ENCODE measurements at places on chromosomes 16 and 17.

GRCh38 chr17:13395346-13395745 is 206.4 kb downstream of the HS3ST3A1 start:
- no peak for DNase-seq

DNA sequence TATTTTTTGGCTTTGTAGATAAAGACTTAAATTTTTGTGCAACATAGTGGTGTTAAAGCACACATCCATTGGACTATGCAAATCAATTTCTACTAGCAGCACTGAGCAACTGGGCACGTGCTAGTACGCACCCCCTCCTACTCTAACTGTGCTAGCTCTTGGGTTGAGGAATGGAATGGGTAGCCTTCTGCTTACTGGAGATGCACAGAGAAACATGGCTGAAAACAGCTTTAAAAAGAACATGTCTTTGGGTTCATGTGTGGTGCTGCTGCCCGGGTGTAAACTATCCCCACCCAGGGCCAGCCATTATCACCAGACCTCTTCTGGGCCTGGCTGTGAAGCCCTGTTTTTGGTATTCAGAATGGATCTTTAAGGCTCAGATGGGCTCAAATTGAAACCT is 7.3 kb downstream of the ESRP2 start:
- no peak for DNase-seq

DNA sequence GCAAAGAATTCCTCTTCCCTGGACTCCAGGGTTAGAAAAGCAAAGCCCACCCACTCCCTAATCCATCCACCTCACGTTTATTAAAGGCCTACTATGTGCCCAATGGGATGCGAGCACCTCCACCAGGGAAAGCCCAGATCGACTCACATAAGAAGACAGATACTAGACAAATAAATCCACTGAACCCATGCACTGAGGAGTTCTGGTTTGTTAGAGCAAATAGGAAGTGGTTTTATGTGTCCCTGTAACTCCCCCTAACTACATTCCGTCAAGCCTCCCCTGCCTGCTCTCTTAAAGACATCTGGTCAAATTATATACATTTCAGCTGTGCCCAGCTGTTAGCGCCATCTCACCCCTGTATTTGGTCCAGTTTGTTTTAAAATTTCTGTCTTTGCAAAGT is 218.5 kb upstream of the RPL38 start:
- no peak for DNase-seq

GRCh38 chr17:66343531-66344078 is 41.2 kb downstream of the PRKCA start:
- no peak for DNase-seq

- no peak for DNase-seq
Observed at GRCh38 chr17:72952641-72953315, 139.7 kb downstream of the SLC39A11 start.

- peak; percentile 10 for DNase-seq
Observed at GRCh38 chr16:49575346-49576172, 202.0 kb downstream of the C16orf78 start.

DNA sequence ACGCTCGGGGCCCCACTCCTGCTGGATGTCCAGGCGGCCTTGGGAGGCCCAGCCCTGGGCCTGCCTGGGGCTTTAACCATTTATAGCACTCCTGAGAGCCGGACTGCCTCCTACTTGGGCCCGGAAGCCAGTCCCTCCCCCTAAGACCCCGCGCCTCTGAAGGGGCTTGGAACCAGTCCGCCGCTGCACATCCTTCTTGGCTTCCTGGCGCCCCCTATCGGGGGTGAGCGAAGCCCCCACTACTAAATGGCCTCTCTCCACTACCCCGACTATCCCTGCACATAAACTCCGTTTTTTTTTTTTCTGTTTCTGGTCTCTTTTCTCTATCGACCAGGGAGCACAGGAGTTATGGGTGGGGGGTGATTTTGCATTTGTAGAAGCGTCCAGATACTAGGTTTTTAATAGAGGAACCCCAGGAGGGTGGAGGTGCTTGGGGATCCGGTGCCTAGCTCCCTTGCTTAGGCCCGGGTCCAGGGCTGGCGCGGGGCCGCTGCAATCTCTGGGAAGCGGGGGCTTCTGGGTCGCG is 633 bp upstream of the NOL3 start:
- DNase-seq = peak; percentile 61

DNA sequence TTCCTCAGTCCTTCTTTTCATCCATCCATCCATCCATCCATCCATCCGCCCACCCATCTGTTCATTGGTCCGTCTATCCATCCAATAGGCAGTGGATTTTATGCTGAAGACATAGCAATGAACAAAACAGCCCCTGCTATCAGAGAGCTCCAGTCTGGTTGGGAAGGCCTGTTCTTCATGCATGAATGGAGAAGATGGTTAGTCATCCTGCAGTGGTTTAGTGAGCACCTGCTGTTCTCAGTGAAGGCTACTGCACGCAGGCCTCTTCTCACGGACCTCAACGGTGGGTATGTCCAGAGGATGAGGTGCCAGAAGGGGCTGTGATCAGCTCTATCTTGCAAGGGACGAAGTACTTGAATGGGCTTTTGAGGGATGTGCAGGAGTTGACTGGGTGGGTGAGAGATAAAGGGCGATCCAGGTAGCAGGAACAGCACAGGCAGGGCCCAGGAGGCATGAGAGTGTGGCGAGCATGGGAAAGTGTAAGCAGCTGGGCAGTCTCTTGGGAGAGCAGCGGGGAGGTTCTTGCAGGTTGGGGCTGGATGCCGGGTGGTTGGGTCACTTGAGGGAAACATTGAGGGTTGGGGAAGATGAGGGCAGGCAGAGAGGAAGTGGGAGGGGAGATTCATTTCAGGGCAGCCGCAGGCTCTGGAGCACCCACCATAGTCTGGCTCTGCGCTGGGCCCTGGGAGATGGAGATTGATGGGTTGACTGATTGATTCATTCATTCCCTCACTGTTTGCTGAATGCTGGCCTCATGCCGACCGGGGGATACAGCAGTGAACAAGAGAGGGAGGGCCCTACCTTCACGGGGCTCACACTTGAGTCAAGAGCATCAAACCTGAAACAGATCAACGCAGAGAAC is 115.0 kb upstream of the CIBAR2 start:
- no peak for DNase-seq

DNA sequence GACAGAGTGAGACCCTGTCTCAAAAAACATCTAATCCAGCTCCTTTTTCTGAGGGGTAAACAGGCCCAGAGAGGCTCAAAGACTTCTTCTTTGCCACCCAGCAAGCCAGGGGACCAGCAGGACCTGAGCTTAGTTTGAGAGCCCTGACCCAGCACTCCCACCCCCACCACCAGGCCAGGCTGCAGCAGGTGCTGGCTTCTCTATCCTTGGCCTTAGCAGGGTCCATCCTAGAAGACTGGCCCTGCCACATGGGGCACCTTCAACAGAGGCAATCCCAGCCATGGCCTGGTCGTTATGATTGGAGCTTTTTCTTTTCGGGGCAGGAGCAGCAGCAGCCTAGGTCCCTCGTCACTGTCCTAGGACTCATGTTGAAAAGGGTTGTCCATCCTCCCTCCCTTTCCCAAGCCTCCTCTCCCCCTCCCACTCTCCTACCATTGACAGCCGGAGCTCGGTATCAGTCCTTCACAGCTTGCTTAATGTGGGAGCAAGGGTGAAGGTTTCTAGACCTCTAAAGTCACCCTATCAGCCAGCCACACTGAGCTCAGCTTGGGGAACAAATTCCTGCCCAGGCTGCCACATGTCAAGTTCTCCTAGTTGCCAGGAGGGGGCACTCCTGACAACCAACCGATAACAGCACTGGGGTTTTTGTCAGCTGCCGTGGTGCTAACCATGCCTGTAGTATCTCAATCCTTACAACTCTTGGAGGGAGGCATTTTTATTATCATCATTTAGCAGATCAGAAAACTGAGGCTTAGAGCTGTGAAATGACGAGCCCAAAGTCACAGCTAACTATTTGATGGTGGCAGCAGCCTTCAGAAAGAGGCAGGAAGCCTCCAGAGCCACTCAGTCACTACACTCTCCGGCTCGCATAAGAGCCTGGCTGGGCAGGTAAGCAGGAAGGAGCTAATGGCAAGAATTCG is 11.2 kb downstream of the MRPL27 start:
- DNase-seq = peak; percentile 67

GRCh38 chr16:87123356-87124001 is 193.7 kb downstream of the C16orf95 start:
- no peak for DNase-seq

DNA sequence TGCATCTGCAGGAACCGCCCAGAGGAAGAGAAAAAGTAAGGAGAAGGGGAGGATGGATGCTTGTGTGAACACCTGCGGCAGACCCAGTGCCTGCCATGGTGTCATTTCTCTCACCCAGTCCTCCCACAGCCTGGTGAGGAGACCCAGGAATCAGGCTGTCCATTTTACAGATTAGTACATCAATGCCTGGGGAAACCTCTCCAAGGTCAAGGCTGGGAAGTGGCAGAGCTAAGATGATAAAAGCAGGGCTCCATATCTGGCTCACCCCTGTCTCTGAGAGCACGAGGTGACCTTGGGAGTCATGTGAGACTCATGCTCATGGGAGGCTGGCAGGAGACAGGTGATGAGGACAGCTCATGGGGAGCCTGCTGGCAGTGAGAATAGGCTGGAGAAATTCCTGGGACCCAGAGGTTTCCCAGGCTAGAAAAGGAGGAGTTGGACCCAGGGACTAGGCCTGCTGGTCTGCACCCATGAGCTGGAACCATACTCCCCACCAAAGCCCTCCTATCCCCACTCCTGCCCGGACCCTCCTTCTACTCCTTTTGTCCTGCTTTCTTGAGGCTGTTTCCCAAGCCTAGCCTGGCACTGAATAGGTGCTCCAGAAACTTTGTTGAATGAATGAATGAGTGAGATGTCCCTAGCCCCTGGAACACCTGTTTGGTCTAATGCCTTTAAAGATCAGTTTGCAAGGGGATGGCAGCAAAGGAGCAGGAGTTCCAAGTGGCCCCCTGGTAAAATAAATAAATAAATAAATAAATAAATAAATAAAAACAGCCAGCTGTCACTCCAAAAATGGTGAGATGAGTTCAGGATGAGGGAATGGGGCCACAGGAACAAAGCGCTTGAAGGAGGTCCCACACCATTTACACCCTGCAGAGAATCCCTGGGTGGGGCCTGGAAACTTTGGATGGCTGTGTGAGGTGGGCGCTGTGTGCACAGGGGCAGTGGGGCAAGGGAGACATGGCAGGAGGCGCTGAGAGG is 1.6 kb downstream of the ZNF629 start:
- DNase-seq = no peak

DNA sequence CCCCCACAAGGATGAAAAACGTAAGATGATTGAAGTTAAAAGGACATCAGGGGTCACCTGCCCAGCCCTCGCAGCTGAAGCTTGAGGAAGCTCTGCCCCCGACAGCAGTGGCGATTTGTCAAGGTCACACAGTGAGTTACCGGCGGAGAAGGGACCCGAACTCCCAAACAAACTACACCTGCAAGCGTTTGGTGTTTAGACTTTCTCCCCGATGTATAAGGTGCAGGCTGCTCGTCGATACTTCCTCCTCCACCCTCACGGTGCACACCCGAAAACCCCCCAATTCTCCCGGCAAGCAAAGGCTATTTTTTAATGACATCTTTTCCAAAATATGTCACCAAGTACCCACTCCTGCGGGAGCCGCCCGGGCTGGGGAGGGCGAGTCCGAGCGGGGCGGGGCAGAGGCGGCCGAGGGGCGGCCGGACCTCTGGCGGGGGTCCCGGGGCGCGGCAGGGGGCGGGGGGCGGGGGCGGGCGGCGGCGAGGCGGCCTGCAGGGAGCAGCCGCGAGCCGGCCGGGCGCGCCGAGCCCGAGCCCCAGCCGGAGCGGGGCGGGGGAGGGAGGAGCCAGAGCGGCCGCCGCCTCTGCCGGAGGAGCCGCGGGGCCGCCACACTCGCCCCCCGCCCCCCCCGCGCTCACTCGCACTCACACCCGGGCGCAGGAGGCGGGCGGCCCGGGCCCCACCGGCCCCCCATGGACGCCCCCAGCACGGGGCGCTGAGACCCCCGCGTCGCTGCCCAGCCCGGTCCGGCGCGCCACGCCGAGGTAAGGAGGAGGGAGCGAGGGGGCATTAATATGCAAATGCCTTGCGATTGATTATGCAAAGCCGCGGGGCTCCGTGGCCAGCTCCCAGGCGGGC is at the start of gene THRA:
Gene THRA, plus strand, starts transcription at position 637 of the 858 bp plus-strand sequence. CDS start 11,524 bp downstream, outside the sequence.
- peak; percentile 61 for DNase-seq

DNA sequence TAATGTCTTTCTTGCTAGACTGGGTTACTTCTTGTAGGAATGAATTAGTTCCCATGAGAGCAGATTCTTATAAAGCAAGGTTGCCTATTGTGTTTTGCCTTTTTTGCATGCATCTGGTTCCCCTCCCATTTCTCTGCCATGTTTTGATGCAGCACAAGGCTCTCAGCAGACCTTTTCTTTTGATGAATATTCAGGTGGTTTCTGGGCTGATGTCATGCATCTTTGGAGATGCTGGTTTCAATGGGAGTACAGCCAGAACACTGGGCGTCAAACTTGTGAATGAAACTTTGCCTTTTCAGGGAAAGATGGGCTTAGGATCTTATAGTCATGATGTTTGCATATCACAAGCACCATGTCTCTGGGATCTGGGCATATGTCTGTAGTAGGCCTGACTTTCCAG is 111.7 kb upstream of the CCL2 start:
- no peak for DNase-seq

- no peak for DNase-seq
Observed at GRCh38 chr16:30447512-30448226, 2.0 kb upstream of the SEPHS2 start.

GRCh38 chr17:19288453-19288852 is 51.3 kb downstream of the EPN2 start:
- no peak for DNase-seq

DNA sequence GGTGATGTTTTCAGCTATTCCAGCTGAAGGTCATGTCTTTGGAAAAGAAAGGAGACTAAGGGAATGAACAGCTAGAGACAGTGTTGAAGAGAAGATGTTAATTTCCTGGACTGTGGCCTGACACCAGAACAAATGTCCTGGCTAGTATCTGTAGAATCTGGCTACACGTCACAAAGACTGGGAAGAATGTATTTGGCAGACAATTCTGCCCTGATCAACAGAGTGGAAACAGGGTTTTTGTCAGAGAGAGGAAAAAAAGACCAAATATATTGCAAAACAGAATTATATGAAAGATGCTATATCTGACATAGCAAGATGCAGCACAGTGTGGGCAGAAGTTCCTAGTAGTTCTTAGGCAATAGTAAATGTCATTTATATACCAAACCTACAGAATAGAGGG is 17.0 kb upstream of the ANKFN1 start:
- DNase-seq = no peak

DNA sequence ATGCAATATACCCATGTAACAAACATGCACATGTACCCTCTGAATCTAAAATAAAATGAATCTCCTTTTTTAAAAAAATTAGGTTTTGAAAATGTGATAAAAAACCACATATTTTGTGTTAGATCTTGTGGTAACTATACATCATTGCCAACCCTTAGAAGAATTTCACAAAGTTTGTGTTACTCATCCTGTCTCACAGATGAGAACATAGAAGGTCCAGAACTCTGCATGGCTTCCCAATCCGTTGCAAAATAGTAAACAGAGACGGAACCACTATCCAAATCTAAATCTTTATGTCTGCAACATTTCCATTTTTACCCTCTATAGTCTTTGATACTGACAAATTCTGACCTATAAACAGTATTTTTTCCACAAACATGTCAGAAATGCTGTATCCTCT is 759.9 kb downstream of the KCNJ2 start:
- no peak for DNase-seq

DNA sequence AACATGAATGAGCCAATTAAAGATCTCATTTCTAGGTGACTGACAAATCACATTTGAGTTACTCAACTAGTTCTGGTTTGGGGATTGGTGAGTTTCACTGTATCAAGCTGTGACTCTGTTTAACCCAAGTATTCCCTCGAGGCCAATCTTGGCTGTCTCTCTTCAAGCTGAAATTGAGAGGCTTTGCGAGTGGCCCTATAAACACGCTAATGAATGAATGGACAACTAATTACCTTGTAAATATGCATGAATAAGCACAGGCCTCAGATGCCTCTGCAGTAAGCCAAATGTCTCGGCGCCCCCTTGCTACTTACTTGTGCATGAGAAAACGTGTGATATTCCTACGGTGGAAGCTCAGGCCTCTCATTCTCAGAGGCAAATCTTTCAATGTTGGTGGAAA is 450.3 kb upstream of the PSMD7 start:
- no peak for DNase-seq

Data from CD8-positive, alpha-beta T cell (primary cell).